ENCODE measurements at places on chromosomes 7 and 10.

DNA sequence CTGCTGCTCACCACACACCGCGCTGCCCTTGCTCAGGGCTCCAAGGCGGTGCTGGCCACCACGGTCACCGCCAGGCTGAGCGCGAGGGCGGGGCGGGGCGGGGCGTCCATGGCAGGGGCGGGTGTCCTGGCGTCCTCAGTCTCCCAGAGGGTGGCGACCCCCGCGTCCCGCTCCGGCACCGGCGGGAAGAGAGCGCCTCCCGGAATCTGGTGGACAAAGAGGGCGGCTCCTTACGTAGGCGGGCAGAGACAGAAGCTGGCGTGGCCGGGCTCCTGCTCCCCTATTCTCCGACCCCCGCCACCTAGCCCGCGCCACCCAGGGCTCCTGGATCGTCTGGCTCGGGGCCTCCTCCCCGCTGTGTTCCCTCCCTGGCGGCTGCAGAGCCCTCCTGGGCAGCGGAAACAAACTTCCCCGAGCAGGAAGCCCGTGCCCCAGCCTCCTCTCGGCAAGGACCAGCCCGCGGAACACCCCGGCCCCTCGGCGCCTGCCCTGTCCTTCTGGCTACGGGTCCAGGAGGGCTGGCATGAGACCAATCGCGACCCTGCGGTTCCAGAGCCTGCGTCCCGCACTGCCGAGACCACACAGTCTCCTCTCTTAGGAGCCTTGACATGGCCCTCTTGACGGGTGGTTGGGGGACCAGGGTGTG, 133.8 kb upstream of the ZNF92 start:
- DNase-seq, result no peak
- no peaks in the 10 kb centered on the region for H3K36me3 ChIP-seq
- H3K4me1 ChIP-seq, result no peaks in the 10 kb centered on the region

GRCh38 chr7:132943645-132944044, 138.2 kb downstream of the CHCHD3 start:
- DNase-seq, result no peak
- no peaks in the 10 kb centered on the region for H3K27me3 ChIP-seq
- H3K36me3 ChIP-seq, result no peaks in the 10 kb centered on the region
- H3K4me1 ChIP-seq, result no peaks in the 10 kb centered on the region

DNA sequence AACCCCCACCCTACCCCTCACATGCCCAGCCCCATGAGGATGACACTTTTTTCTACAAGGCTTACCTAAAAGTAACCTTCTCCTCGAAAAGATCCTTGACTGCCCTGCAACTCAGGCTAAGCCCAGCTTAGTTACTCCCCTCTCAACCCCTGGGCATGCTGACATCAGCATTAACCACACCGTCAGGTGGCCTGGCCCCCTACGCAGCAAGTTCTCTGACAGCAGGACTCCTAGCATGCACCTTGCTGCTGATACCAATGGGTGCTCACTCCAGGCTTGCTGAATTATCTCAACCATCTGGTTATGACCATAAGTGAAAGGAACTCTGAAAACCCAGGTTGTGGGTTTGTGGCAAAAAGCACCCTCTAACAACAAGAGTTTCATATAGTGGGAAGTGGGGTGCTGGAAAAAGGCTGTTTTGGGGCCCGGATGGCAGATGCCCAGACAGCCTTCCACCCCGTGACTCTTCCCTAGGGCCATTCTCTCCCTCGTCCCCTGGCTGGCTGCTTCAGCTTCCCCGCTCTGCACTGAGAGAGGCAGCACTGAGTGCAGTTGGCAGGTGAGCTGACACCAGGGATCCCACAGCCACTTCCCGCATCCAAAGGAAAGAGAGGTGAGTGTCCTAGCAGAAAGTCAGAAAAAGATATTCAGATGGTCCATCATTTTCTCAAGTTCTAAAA, 518.9 kb downstream of the KCNMA1 start:
- no peak overlapping the region for H3K4me3 ChIP-seq
- no peaks in the 10 kb centered on the region for H3K36me3 ChIP-seq
- H3K27ac ChIP-seq, result no peak overlapping the region
- peaks cover 6% of the 10 kb centered on the region for H3K4me1 ChIP-seq
- DNase-seq, result no peak

DNA sequence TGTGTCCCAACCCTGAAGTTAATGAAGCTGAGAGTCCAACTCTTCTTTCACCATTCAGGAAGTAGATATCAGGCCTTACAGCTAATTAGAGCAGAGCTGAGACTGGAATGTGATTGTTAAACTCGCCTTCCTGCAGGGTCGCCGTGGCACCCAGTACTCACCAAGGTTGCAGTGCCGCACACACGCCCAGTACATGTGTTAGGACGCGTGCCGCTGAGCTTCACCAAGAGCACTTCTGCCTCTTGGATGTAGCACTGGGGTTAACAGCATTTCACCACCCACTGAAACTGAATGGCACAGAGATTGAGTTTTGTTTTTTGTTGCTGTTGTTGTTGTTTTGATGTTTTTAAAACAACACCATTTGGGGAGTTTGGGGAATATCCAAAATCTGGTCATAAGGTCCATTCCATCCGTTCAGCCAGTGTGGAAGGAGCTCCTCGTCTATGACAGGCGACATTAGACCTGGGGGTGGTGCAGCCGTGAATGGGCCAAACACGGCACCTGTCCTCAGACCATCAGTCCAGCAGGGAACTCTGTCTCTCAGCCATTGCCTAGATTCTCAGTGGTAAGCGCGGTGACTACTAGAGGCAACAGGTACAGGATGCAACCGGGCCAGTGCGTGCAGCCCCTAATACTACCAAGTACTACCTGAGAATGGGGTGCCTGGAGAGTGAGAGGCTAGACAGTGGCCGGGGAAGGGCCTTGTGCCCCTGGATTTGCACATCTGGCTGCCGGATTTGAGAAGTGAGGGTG, 21.9 kb downstream of the WIPI2 start:
- no peaks in the 10 kb centered on the region for H3K36me3 ChIP-seq
- no peak overlapping the region for H3K27ac ChIP-seq
- DNase-seq, result no peak
- peaks cover 4% of the 10 kb centered on the region for H3K4me1 ChIP-seq

GRCh38 chr7:133869556-133869955, 257.6 kb upstream of the LRGUK start:
- H3K36me3 ChIP-seq, result no peaks in the 10 kb centered on the region
- H3K27ac ChIP-seq, result no peak overlapping the region
- H3K4me1 ChIP-seq, result no peaks in the 10 kb centered on the region
- no peaks in the 10 kb centered on the region for H3K27me3 ChIP-seq

GRCh38 chr7:110983822-110984456, 107.0 kb upstream of the LRRN3 start:
- no peak overlapping the region for H3K27ac ChIP-seq
- H3K27me3 ChIP-seq, result no peaks in the 10 kb centered on the region
- H3K4me3 ChIP-seq, result no peak overlapping the region
- no peaks in the 10 kb centered on the region for H3K36me3 ChIP-seq
- DNase-seq, result no peak
- H3K4me1 ChIP-seq, result no peaks in the 10 kb centered on the region

GRCh38 chr7:139709485-139709884, 68.3 kb downstream of the HIPK2 start:
- H3K4me3 ChIP-seq, result no peak overlapping the region
- DNase-seq, result no peak
- H3K4me1 ChIP-seq, result no peaks in the 10 kb centered on the region
- H3K27me3 ChIP-seq, result no peaks in the 10 kb centered on the region

DNA sequence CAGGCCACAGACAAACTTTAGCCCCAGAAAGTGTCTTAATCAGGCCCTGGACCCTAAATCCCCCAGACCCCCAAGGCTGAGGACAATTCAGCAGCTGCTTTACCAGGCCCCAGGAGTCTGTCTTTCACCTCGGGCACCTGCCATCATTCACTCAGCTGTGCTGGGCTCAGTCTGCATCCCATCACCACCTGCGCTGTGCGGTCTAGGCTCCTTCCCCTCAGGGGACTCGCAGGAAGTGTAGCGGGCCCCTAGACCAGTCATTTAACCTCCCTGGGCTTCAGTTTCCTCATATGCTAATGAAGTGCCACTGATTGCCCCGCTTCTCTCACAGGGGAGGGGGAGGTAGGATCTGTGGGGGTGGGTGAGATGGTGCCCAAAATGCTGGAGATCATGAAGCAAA, 76.4 kb upstream of the ZMIZ1 start:
- H3K27me3 ChIP-seq, result no peaks in the 10 kb centered on the region
- no peaks in the 10 kb centered on the region for H3K4me1 ChIP-seq
- DNase-seq, result no peak
- no peaks in the 10 kb centered on the region for H3K36me3 ChIP-seq
- H3K27ac ChIP-seq, result no peak overlapping the region

DNA sequence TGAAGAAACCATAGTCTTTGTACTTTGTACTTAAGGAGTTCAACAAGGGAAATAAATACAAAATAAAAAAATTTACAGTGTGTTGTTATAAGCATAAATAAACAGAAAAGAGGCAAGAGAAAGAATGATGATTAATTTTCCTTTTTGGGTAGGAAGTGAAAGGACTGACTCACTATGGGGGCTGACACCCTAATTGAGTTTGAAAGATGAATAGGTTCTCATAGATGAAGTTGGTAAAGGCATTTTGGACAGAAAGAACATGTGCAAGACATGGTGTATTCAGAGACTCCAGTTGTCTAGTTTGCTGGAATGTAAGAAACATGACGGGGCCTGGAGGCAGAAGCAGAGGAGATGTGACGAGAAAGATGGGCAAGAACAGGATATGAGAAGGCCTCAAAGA, 83.7 kb downstream of the VPS50 start:
- no peaks in the 10 kb centered on the region for H3K36me3 ChIP-seq
- no peak overlapping the region for H3K27ac ChIP-seq
- H3K4me3 ChIP-seq, result no peak overlapping the region
- H3K4me1 ChIP-seq, result no peaks in the 10 kb centered on the region
- no peaks in the 10 kb centered on the region for H3K27me3 ChIP-seq

GRCh38 chr10:45514291-45515270, 140.6 kb downstream of the ALOX5 start:
- H3K4me1 ChIP-seq, result no peaks in the 10 kb centered on the region
- DNase-seq, result no peak
- H3K36me3 ChIP-seq, result no peaks in the 10 kb centered on the region
- H3K27me3 ChIP-seq, result no peaks in the 10 kb centered on the region

DNA sequence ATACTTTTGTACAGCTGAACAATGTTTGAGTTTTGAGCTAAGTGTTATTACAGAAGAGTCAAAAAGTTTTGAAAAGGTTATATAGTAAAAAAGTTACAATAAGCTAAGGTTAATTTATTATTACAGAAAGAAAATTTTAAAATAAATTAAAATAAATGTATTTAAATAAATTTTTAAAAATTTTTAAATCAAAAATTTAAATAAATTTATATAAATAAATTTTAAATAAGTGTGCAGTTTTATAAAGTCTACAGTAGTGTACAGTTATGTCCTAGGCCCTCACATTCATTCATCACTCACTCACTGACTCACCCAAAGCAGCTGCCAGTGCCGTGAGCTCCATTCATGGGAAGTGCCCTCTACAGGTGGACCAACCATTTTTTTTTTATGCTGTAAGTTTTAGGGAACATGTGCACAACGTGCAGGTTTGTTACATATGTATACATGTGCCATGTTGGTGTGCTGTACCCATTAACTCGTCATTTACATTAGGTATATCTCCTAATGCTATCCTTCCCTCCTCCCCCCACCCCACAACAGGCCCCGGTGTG, 462.9 kb upstream of the ZMIZ1 start:
- H3K27me3 ChIP-seq, result no peaks in the 10 kb centered on the region
- peak; percentile 5 for DNase-seq
- H3K4me3 ChIP-seq, result no peak overlapping the region

DNA sequence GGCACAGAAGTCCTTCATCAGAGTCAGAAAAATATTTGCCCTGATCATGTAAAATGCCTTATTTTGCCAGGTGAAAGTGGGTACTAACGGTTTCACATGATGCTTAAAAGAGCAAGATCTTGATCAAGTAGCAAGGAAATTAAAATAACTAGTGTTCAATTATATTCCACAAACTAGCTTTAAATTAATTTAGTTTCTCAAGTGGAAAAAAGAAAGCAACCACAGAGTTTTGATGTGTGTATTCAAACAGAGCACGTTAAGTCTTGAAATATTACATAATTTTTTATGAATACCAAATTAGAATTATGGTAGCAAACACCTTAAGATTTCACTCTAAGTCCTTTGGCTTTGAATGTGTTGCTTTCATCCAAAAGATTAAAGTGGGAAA, 47.3 kb downstream of the PIP4K2A start:
- H3K27ac ChIP-seq, result no peak overlapping the region
- no peak for DNase-seq
- no peaks in the 10 kb centered on the region for H3K4me1 ChIP-seq
- H3K36me3 ChIP-seq, result no peaks in the 10 kb centered on the region
- H3K4me3 ChIP-seq, result no peak overlapping the region

DNA sequence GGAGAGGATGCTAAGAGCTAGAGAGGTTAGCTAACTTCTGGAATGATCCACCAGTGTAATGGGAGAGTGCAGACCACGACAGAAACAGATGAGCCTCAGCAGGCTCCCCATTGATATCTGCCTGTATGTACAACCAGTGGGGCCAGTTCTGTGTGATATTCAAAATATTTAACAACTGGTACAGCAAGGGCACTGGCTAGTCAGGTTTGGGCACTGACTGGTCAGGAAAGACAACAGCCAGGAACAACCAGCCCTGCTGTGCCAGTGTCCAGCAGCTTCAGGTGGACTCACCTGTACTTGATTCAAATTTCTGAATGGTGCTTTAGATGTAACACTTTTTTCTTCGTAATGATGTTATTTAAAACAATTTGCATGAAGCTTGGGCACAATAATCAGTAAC, 5.9 kb upstream of the TRIL start:
- H3K27ac ChIP-seq, result no peak overlapping the region
- no peak for DNase-seq
- no peaks in the 10 kb centered on the region for H3K36me3 ChIP-seq
- H3K27me3 ChIP-seq, result no peaks in the 10 kb centered on the region
- no peaks in the 10 kb centered on the region for H3K4me1 ChIP-seq

DNA sequence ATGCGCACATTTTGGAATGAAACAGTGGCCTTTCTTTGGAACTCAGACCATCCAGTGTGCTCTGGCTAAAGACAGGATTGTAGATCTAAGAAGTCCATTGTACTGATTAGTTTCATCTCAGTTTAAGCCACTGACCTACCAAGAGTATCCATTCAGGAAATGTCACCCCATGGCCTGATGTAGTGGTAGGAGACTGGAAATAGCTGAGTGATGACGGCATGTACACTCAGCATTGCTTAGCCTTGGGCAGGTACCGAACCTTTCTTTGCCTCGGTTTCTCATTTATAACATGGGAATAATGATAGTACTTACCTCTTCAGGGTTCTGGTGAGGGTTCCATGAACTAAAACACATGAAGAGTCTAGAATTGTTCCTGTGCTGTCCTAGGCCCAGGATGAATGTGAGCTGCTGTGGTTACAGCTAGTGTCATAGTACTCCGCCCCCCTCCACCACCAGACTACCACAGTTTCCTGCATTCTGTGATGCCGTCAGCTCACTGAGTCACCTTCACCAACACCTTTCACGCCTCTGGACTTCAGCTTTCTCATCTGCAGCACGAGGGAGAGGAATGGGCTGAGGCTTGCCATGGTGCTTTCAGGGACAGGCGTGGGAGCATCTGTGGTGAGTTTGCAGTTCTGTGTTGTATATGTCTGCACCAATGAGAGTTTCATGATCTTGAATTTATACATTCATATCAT, 484.0 kb upstream of the GALNT17 start:
- H3K27ac ChIP-seq, result no peak overlapping the region
- no peaks in the 10 kb centered on the region for H3K36me3 ChIP-seq
- H3K4me3 ChIP-seq, result no peak overlapping the region
- H3K27me3 ChIP-seq, result no peaks in the 10 kb centered on the region

All from uterus (tissue), 4 donors.